ENCODE measurements at places on chromosomes 1 and 21.

DNA sequence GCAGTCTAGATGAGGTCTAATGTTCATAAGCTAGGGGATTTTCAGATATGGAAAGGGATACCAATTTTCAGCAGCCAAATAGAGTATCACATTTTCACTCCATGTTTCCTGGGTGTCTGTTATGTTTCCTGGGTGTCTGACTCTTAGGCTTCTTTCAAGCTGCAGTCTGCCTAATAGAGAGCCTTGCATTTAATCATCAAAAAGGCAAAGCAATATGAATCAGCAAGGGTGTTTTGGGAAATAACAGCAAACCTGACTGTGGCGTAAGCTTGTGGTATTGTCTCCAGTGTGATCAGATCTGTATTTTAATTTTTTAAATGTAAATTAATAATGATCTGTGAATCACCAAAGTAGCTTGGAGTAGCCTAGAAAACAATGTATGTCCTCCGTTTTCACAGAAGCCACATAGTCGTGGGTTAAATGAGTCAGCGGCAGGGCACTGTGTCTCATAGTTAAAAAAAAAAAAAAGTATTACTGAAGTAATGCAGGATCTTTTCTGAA, 10.4 kb downstream of the LGALS8 start:
- peak; percentile 13 for DNase-seq

DNA sequence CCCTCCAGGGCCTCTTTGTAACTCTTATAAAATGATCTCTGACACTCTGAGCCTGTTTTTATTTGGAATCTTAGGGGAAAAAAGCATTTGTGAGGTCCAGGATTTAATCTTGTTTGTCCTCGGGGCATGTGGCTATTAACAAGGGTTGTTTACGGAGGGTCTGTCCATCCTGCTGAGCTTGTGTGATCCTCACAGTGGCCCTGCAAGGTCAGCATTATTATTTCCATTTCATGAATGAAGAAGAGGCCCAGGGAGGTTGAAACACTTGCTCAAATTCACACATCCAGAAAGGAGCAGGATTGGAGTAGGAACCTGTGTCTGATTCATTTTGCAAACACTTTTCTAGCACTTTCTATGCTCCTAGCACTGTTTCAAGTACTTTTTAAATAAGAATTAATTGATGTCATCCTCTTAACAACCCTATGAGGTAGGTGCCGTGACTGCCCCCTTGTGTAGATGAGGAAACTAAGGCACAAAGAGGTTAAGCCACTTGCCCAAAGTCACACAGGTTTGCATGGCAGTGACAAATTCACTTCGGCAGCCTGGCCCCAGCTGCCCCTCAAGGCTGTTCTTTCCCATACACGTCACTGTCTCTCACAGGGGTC, 178.9 kb downstream of the MIS18A start:
- no peak for DNase-seq

- DNase-seq = no peak
Measured at GRCh38 chr1:206633708-206634121, 1.6 kb upstream of the DYRK3 start.

- DNase-seq = no peak
Measured at GRCh38 chr1:150548632-150549495, at the start of gene ADAMTSL4. Gene ADAMTSL4 (plus strand): TSS chr1:150549408. CDS start chr1:150552289, 2,881 bp downstream.

DNA sequence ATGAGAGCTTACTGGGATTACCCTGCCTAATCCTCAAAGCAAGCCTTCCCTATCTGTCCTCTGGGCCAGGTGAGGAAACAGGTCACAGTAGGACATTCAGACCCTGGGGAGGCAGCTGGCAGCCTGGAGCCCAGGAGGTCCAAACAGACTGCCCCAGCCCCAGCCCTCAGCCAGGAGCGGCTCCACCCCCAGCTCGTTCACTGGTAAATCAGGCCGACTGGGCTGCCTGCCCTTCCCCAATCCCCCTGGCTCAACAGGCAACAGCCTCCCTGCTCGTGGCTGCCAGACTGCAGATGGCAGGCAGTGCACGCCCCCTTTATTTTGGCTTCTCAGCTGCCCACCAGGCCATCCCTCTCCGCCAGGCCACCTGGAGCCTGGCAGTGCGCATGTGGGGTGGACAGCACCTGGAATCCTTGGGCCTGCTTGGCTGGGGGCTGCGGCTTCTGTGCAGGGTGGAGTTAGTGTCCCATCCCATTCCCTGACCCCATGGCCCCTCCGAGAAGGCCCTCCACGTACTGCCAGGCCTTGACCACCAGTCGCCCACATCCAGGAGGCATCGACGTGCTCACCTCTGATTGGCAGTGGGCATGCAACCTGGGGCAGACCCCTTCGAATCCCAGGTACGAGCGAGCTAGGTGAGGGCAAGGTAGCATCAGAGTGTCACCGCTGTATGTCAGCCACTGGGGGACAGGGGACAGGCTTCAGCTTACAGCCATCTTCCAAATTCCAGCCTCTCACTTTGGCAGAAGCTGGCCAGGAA, 11.2 kb upstream of the ZNF670 start:
- DNase-seq = no peak

GRCh38 chr1:181149326-181150125, 61.0 kb downstream of the IER5 start:
- DNase-seq = no peak
